ENCODE measurements at places on chromosomes 5 and 9. TPM values are rescaled to one million over a fixed set of nuclear protein-coding genes. Genes with fewer than 3 reads are reported as not detected.
A peak's percentile ranks its signal among the peaks of the same experiment; 100 is the strongest.

The ZNF879 gene
- 1.8 TPM for total RNA-seq

DNA sequence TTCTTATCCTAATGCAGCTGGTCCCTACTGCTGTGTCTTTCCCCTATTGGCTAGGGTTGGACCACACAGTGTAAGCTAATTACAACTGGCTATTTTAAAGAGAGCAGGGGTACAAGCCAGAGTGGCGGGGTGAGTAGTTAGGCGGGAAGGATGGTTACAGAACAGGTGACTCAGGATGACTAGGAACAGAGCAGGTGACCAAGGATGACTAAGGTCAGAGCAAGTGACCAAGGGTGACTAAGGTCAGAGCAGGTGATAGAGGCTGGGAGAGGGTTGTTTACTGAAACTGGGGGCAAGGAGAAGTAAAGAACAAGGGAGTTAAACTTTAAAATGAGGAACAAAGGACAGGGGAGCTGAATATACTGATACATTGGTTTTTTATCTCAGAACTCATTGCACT, 125.4 kb downstream of the PTTG1 start:
- no peak overlapping the region for H3K4me3 ChIP-seq
- H3K36me3 ChIP-seq: no peaks in the 10 kb centered on the region
- DNase-seq: no peak
- no peaks in the 10 kb centered on the region for H3K4me1 ChIP-seq
- no peak overlapping the region for H3K27ac ChIP-seq
- peaks cover 7% of the 10 kb centered on the region for H3K27me3 ChIP-seq

The ARRDC3 gene
- 188 TPM for total RNA-seq

The LHX3 gene
- not detected for total RNA-seq

The TAF1L gene
- not detected for total RNA-seq

The CD74 gene
- total RNA-seq: 1,185 TPM

The CCNJL gene
- total RNA-seq: 4.5 TPM

The AK1 gene
- 53.1 TPM for total RNA-seq

- no peaks in the 10 kb centered on the region for H3K27me3 ChIP-seq
- no peak for DNase-seq
- H3K4me3 ChIP-seq: no peak overlapping the region
- no peaks in the 10 kb centered on the region for H3K4me1 ChIP-seq
- H3K36me3 ChIP-seq: no peaks in the 10 kb centered on the region
- H3K27ac ChIP-seq: no peak overlapping the region
Measured at GRCh38 chr9:75803130-75803529, 87.3 kb upstream of the PCSK5 start.

GRCh38 chr5:84830265-84830664, 445.6 kb upstream of the EDIL3 start:
- no peaks in the 10 kb centered on the region for H3K36me3 ChIP-seq
- no peaks in the 10 kb centered on the region for H3K27me3 ChIP-seq
- no peaks in the 10 kb centered on the region for H3K4me1 ChIP-seq
- no peak overlapping the region for H3K27ac ChIP-seq
- no peak overlapping the region for H3K4me3 ChIP-seq

- H3K27me3 ChIP-seq: peaks cover 8% of the 10 kb centered on the region
- H3K4me1 ChIP-seq: no peaks in the 10 kb centered on the region
- no peak overlapping the region for H3K27ac ChIP-seq
- DNase-seq: peak; percentile 36
Measured at GRCh38 chr5:425714-426113, 17.3 kb upstream of the EXOC3 start.

DNA sequence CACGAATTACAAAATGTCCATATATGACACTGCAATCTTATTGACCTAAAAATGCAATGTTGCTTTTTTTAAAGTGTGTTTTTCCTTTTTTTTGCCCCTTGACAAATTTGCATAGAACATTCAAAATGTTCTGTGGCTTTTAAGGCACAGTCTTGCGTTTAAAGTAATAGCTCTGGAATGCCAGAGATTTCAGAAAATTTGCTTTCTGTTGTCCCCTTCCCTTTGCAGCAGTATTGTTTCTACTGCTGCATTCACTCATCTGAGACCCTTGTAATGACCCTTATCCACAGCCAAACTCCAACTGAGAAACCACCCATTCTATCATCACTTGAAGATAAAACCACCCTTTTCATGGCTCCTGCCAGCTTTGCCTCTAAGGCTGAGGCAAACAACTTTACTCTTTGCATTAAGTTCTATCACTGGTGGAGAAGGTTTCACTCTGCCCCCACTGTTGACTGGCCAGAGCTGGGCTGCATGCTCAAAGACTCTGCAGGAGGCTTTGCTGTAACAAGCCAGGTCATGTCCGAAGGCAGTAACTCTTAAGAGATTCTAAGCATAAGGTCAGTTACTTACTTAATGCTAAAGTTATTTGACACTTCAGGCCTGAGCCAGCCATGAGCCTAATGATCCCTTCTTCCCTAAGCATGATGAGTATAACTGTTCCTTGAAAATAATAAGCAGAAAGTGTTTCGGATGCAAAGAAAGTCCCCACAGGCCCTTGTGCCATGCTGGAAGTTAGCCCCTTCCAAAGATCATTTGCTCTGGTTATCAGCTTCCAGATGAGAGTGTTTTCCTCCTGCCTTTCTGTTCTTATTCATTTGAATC, 101.9 kb downstream of the CD180 start:
- H3K27ac ChIP-seq: peak overlapping the region; percentile 60
- DNase-seq: no peak
- H3K36me3 ChIP-seq: peaks cover 6% of the 10 kb centered on the region
- H3K4me3 ChIP-seq: no peak overlapping the region

The NEK6 gene
- 27.2 TPM for total RNA-seq

The PLGRKT gene
- total RNA-seq: 1.2 TPM

The TCERG1 gene
- 120 TPM for total RNA-seq

- H3K4me1 ChIP-seq: no peaks in the 10 kb centered on the region
- DNase-seq: no peak
- no peaks in the 10 kb centered on the region for H3K36me3 ChIP-seq
Measured at GRCh38 chr5:82813861-82814260, 263.3 kb downstream of the TMEM167A start.

DNA sequence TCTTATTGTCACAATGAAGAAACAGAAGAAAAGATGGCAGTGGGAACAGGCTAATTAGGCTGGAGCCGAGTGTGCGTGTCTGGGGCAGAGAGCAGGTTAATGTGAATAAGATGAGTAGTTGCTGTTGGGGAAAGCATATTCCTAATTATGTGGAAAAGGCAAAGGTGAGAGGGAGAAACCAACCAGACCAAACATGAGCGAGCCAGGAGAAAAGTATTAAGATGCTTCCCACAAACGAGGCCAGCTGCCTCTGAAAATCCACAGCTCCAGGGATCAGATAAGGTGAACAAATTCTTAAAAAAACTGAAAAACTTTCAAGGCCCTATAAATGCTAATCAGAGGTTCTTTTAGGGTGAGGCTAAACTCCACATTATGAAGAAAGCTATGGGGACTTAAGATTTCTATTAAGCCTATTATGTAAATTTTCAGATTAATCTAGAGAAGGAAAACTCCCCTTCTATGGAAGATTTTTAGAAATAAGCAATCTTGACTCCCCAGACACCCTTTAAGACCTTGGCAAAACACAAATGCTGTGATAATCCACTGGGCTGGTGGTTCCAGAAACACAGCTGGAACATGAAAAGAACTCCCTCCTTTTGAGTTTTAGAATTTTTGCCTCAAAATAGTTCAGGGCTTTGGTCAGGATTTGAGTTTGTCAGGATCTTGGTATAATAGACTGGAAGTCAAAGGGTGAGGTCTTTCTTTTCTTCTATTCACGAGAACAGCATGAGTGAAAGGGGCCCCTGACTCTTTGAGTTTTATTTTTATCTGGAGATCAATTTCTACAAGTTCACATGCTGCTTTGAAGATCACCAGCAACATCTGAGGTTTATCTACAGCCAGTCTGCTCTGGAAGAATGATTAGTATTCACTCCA, 238.1 kb downstream of the SPOCK1 start:
- no peak overlapping the region for H3K27ac ChIP-seq
- no peaks in the 10 kb centered on the region for H3K36me3 ChIP-seq
- no peak for DNase-seq
- no peak overlapping the region for H3K4me3 ChIP-seq

The RPP25L gene
- total RNA-seq: 49.5 TPM

GRCh38 chr5:150648294-150649107, 8.0 kb downstream of the SYNPO start:
- H3K27ac ChIP-seq: peak overlapping the region; percentile 46
- no peak overlapping the region for H3K4me3 ChIP-seq
- H3K4me1 ChIP-seq: peaks cover 32% of the 10 kb centered on the region
- DNase-seq: no peak
- H3K27me3 ChIP-seq: no peaks in the 10 kb centered on the region

DNA sequence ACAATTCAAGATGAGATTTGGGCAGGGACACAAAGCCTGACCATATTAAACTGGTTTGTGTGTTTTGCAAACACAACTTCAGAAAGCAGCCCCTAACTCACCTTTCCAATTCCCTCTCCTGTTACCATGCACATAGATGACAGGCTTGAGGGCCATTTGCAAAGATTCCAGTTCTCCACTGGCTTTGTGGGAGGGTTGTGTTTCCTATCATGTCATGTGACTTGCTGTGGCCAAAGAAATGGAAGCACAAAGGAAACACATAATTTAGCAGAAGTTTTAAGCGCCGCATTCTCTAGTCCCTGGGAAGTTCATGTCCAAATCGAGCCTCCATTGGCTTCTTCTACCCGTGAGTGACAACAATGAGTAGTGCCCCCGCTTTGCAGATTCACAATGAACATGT, 57.9 kb upstream of the CDH6 start:
- H3K4me3 ChIP-seq: no peak overlapping the region
- no peak for DNase-seq
- no peaks in the 10 kb centered on the region for H3K27me3 ChIP-seq
- no peaks in the 10 kb centered on the region for H3K4me1 ChIP-seq
- H3K27ac ChIP-seq: no peak overlapping the region

DNA sequence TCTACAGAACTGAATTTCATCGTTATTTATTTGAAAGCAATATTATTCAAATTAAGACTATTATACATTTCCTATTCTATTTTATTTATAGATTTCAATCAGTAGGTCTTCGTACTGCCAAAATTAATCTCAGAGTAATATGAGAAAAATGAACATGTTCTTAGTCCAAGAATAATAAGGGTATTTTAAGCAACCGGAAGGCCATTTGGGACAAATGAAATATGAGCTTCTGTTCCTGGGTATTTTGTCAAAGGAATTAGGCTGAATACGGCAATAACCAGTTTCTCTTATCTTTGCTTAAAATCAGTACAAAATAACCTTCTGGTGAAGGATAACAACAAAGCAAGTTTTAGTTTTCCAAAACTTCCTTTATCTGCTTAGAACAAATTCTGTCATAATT, 410.3 kb upstream of the PRR16 start:
- no peaks in the 10 kb centered on the region for H3K4me1 ChIP-seq
- H3K4me3 ChIP-seq: no peak overlapping the region
- no peaks in the 10 kb centered on the region for H3K27me3 ChIP-seq
- no peak for DNase-seq

The MOCS2 gene
- 26.2 TPM for total RNA-seq

- H3K4me3 ChIP-seq: no peak overlapping the region
- no peak for DNase-seq
- no peaks in the 10 kb centered on the region for H3K36me3 ChIP-seq
- H3K27me3 ChIP-seq: no peaks in the 10 kb centered on the region
- peaks cover 3% of the 10 kb centered on the region for H3K4me1 ChIP-seq
Measured at GRCh38 chr5:114308508-114308907, 53.4 kb upstream of the KCNN2 start.

DNA sequence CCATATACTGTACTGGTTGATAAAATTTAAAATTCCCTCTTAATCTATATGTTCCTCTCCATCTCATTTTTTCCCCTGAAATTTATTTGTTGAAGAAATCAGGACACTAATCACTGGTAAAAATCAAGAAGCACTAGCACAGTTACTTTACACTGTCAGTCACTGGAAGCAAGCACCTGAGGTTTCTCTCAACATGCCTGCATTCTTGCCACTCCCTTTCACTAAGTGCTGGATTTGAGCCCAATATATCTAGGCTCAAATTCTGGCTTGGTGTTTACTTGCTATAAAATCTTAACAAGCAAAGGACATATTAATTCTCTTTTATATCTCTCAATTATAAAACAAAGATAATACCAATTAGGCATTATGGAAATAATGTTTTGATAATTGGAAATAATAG, 58.6 kb downstream of the DIAPH1 start:
- peak overlapping the region; percentile 83 for H3K27ac ChIP-seq
- H3K4me1 ChIP-seq: peaks cover 37% of the 10 kb centered on the region
- H3K36me3 ChIP-seq: peaks cover 8% of the 10 kb centered on the region

DNA sequence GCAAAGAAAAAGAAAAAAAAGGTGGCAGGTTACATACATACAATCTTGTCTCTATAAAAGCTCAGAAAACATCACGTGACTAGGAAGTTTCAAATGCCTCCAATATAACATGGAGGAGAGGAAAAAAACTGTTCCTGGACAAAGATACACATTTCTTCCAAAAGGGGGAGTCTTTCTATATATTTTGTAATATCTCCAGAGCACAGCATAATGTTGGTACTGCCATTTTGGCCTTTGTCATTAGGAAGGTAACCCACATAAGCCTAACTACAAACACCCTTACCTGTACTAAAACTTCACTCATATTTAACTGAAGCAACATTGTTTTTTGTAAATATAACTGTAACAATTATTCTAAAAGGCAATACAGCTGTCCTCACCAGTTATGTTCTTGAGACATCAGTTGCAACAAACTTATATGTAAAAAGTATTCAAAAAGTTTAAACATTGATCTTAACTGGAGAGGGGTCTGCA, 1.2 kb upstream of the BTF3 start:
- DNase-seq: no peak
- H3K4me3 ChIP-seq: no peak overlapping the region
- peaks cover 50% of the 10 kb centered on the region for H3K4me1 ChIP-seq
- peaks cover 17% of the 10 kb centered on the region for H3K36me3 ChIP-seq

DNA sequence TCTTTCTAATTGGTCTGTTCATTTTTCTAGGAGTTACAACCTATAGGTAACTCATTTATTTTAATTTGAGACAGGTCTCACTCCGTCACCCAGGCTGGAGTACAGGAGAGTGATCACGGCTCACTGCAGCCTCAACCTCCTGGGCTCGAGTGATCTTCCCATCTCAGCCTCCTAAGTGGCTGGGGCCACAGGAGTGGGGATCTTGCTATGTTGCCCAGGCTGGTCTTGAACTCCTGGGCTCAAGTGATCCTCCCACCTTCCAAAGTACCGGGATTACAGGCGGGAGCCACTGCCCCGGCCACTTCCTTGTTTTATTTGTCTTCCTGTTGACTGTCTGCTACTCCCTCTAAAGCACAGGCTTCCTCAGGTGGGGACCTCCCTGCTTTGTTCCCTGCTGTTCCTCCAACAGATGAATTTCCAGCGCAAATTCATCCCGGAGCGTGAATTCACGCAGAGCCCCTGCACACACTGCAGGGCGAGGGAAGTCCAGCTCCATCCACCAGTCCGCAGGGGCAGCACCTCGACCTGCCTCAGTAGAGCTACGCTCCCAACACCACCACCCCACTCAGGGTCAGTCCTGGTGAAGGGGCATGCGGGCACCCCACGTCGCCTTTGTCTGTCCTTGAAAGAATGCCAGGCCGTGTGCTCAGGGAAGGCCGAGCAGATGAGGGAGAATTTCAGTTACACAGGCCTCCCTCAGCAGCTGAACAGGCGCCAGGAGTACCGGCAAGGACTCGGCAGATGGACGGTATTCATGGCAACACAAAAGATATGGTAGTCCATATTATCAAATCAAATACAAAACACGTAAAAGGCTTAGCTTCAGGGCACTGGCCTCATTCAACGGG, 6.3 kb downstream of the QSOX2 start:
- H3K27me3 ChIP-seq: no peaks in the 10 kb centered on the region
- H3K4me1 ChIP-seq: peaks cover 30% of the 10 kb centered on the region
- H3K4me3 ChIP-seq: no peak overlapping the region
- DNase-seq: no peak
- peaks cover 30% of the 10 kb centered on the region for H3K36me3 ChIP-seq

- H3K27me3 ChIP-seq: no peaks in the 10 kb centered on the region
Measured at GRCh38 chr9:91905237-91905650, 44.8 kb downstream of the ROR2 start.

Data from stomach (tissue), 19 donors.